ENCODE measurements at places on chromosomes 5 and 9. TPM values are rescaled to one million over a fixed set of nuclear protein-coding genes. Genes with fewer than 3 reads are reported as not detected.

DNA sequence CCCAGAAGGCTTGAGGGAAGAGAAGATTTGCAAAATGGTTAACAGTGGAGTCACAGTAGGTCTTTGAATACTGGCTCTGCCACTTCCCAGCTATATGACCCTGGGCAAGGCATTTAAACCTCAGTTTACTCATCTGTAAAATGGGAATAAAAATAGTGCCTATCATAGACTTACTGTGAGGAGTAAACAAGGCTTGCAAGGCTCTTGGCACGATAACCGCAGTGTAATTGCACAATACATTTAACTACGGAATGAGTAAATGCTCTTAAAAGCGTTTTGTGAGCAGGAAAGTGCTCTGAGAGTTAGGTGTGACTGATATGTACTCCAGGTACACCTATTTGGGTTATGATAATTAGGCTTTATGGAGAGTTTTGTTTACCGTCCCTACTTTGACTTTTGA lies 8.4 kb downstream of the SLC36A3 start:
- DNase-seq: no peak

Gene PTAR1
- 48.3 TPM for total RNA-seq

GRCh38 chr5:102554728-102555127 lies 55.9 kb upstream of the SLCO6A1 start:
- no peak for DNase-seq

- no peak for DNase-seq
Observed at GRCh38 chr9:78396087-78396486, 99.2 kb downstream of the PSAT1 start.

Gene SV2C
- 0.33 TPM for total RNA-seq

- no peak for DNase-seq
Observed at GRCh38 chr9:83959061-83959460, 21.0 kb downstream of the HNRNPK start.

DNA sequence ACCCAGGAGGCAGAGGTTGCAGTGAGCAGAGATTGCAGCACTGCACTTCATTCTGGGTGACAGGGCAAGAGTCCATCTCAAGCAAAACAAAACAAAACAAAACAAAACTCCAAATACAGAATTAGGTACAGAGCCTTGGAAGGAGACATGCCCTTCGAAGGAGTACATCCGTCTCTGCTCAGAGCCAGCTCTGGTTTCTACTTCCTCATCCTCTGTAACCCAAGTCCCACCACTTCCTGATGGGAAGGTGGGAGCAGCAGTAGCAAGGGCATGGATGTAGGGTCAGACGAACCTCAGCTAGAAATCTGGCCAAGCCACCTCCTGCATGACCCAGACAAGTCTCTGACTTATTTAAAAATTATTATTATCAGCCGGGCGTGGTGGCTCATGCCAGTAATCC lies 16.5 kb upstream of the STXBP1 start:
- DNase-seq: no peak

DNA sequence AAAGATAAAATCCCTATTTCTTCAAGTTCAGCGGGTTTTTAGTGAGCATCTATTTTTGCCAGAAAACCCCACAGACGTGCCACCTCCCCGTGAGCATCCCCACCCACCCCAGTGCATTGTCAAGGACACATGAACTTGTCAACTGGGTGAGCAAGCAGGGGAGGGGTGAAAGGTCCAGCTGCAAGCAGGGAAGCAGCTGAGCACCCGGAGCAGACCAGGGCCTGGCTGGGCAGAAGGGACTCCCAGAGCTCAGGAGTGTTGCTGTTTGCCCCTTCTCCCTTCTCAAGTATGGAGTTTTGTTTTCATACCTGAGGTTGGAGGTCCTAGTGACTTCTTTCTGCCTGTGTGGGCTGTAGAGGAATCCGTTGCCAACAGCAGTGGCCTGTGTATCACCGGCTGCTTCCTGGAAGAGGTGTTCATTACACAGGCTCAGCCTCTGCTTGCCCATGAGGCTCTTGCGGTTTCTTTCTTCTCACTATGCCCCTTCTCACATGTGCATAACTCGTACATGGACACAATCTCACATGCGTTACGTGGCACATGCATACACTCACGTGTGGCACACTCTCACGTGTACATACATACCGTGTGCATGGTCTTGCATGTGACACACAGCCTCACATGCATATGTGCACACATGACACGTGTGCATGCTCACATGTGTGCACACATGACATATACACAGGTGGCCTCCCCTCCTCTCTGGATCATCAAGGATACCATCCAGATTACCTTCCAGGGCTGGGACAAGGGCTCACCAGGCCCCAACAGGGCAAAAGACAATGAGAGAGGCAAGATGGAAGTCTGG lies 126.7 kb downstream of the MVB12B start:
- no peak for DNase-seq

DNA sequence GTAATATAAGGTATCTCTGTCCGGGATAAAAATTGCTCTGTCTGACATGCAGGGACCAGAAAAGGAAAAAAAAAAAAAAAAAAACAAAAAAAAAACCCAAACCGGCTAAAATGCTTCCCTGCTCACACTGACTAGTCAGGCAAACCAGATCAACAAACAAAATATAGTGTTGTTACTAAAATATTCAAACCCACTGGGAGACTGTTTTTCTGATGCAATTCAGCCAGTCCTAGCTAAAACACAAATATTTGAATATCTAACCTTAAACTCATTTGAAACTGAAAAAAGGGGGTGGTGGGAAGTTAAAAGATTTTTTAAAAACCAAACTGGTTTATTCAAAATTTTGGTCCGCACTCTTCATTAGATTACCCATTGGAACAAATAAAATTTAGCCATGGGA lies 61.0 kb downstream of the APBA1 start:
- DNase-seq: no peak

GRCh38 chr9:117462861-117463260 lies 48.0 kb upstream of the ASTN2 start:
- DNase-seq: no peak

Measured in activated CD4-positive, alpha-beta memory T cell treated with anti-CD3 and anti-CD28 coated beads, Interleukin-2, amount 10 ng/mL, durations not matched to agents 7 days and 5 days (primary cell).